ENCODE measurements at places on chromosomes 5 and 9. TPM values are rescaled to one million over a fixed set of nuclear protein-coding genes. Genes with fewer than 3 reads are reported as not detected.

PLAC8L1 gene
- total RNA-seq = not detected

KIF4B gene
- total RNA-seq = not detected

CXXC5 gene
- total RNA-seq = 13.9 TPM

CYLC2 gene
- total RNA-seq = not detected

SLC25A2 gene
- 0.95 TPM for total RNA-seq

SLC36A1 gene
- 7.3 TPM for total RNA-seq

NOTCH1 gene
- total RNA-seq = 38.4 TPM

MTREX gene
- 79.3 TPM for total RNA-seq

SLCO6A1 gene
- not detected for total RNA-seq

HRH2 gene
- total RNA-seq = 0.15 TPM

SLC6A18 gene
- total RNA-seq = not detected

C9orf153 gene
- total RNA-seq = not detected

SPATA6L gene
- 0.91 TPM for total RNA-seq

SCGB3A2 gene
- total RNA-seq = not detected

SLC27A4 gene
- total RNA-seq = 46.6 TPM

ALDH7A1 gene
- total RNA-seq = 49.4 TPM

EDIL3 gene
- 4.0 TPM for total RNA-seq

KIF12 gene
- total RNA-seq = 1.2 TPM

LEAP2 gene
- 0.30 TPM for total RNA-seq

HARS1 gene
- 74.0 TPM for total RNA-seq

SPATA31D4 gene
- total RNA-seq = not detected

PCDHAC2 gene
- total RNA-seq = not detected

RNF14 gene
- total RNA-seq = 27.5 TPM

OR1N2 gene
- not detected for total RNA-seq

CNTRL gene
- 15.3 TPM for total RNA-seq

LURAP1L gene
- 0.75 TPM for total RNA-seq

JAKMIP2 gene
- total RNA-seq = 0.09 TPM

IPPK gene
- total RNA-seq = 86.9 TPM

BARHL1 gene
- total RNA-seq = not detected

SSBP2 gene
- total RNA-seq = 17.4 TPM

NMUR2 gene
- not detected for total RNA-seq

PTGER4 gene
- total RNA-seq = 7.1 TPM

All from esophagus squamous epithelium (tissue), 5 donors.